ENCODE measurements at places on chromosomes 12 and 14. TPM values are rescaled to one million over a fixed set of nuclear protein-coding genes. Genes with fewer than 3 reads are reported as not detected.

Gene BATF
- 4.0 TPM for total RNA-seq

Gene OR6C68
- not detected for total RNA-seq

Gene KRT6A
- total RNA-seq = 279 TPM

Gene TMCC3
- total RNA-seq = 17.9 TPM

Gene SLC10A1
- total RNA-seq = not detected

GRCh38 chr12:66182956-66183355, 6.1 kb upstream of the IRAK3 start:
- DNase-seq = no peak

- peak; percentile 72 for DNase-seq
These were observed 6.6 kb upstream of the CSAD start for GRCh38 chr12:53187145-53187899.

DNA sequence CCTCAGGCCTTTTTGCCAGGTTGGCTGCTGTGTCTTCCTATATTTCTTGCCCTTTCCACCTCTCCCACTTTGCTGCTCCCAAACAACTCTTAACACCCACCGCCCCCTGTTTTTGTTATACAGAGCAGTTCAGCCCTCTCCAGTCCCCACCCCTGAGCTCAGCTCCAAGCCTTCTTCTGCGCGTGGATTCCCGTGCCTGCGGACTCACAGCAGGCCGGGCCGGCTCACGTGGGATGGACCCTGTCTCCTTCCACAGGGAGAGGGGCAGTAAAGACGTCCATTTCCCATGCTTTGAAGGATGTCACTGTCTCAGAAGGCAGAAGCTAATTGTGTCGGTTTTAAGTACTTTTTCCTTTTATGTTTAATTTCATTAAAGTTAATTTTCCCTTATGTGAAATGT, 139.4 kb downstream of the CACNA1C start:
- no peak for DNase-seq

DNA sequence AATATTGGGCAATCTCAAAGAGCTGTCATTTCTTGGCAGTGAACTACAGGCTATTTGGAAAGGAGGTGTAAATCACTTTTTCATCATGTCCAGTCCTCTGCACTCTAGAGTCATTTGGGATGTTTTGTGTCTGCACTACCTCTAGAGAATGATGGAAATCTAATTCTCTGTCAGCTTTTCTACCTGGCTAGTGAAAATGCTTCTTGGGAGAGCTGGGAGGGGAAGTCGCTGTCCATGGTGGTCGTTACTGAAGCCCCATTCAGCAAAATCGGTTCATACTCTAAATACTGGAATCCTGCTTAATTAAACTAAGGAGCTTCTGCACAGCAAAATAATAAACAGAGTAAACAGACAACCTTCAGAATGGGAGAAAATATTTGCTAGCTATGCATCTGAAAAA, 251.8 kb downstream of the APAF1 start:
- no peak for DNase-seq

DNA sequence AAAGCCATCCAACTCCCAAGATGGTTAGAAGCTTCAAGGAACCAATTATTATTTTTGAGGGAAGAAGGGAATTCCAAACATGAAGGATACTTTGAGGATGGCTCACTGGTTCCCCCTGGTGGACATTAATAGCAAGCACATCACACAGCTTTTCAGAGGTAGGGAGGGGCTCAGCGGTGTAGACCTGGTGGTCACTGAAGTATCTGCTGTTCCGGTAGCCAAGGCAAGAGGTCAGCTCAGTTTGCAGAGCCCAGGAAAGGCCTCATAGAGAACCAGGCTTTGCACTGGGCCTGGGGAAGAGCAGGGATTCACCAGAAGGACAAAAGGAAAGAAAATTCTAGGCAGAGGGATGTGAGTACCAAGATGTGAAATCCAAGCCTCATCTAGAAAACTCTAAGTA, 118.7 kb downstream of the KSR2 start:
- no peak for DNase-seq

DNA sequence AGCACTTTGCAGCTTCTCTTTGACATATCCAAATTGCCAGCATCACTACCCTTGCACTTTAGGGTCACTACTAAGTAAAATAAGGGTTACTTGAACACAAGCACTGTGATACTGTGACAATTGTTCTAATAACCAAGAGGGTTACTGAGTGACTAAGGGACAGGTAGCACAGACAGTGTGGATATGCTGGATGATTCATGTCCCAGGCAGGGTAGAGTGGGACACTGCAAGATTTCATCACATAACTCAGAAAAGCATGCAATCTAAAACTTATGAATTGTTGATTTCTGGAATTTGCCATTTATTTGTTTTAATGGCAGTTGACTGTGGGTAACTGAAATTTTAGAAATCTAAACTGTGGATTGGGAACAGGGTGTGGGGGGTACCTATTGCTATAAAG, 218.8 kb downstream of the KITLG start:
- DNase-seq = no peak

GRCh38 chr12:78155546-78155945, 324.9 kb downstream of the NAV3 start:
- no peak for DNase-seq

DNA sequence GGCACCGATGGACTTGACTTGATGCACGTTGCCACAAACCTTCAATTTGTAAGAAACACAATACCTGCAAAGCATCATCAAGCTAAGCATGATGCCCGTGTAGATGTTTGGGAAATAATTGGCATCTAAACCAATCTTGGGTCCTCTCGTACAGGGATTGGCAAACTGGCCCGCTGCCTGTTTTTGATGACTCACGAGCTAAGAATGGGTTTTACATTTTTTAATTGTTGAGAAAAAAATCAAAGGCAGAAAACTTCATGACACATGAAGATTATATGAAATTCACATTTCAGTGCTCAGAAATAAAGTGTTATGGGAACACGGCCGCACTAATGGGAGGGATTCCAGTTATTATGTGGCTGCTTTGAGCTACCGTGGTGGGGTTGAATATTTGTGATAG, 10.9 kb downstream of the MTA1 start:
- DNase-seq = no peak

GRCh38 chr12:65637774-65638173, 186.5 kb upstream of the HMGA2 start:
- DNase-seq = no peak

DNA sequence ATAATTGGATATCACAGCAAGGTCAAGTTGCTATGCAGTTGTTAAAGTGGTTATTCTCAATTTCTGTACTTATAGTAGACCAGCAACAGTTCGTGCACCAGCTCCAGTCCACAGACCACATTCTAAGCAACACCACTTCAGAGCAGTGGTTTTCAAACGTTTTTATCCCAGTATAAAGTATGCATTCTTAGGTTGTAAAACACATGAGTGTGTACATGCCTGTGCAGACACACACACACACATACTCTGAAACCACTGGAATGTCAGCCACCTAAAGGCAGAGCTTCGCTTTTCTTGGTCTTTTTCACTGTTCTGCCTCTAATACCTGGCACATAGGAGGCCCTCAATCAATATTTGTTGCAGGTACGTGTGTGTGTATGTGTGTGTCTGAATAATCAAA, 22.2 kb upstream of the C12orf71 start:
- no peak for DNase-seq

DNA sequence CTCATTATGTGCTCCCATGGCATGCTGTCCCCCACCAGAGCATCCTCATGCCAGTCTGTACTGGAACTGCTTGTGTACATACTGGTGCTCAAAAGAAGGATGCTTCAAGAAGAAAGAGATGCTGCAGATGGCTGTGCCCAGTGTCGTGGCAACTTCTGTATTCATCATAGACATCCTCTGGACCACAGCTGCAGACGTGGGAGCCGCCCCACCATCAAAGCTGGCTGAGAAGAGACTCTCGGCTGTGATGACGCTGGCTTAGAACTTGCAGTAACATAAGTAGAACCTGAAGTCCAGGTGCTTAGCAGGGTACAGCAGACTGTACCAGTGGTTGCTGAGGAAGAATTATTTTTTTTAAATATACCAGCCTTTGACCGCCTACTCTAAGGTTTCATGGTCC, 112.6 kb upstream of the ARHGAP5 start:
- no peak for DNase-seq

Data from lower leg skin (tissue), 4 donors.